ENCODE measurements at places on chromosomes 7 and 10. TPM values are rescaled to one million over a fixed set of nuclear protein-coding genes. Genes with fewer than 3 reads are reported as not detected.

Gene FBXO24
- total RNA-seq, result 0.07 TPM

Gene OR2A12
- not detected for total RNA-seq

Gene PRPS1L1
- total RNA-seq, result not detected

Gene FAM25G
- total RNA-seq, result not detected

Gene IPMK
- 2.5 TPM for total RNA-seq

Gene AKR1C1
- 584 TPM for total RNA-seq

Gene INSYN2A
- 1.7 TPM for total RNA-seq

Gene SP4
- total RNA-seq, result 0.92 TPM

Gene SDK1
- total RNA-seq, result 0.72 TPM

Gene FKBP6
- total RNA-seq, result not detected

Gene CALN1
- not detected for total RNA-seq

Gene NMT2
- 23.4 TPM for total RNA-seq

Gene CBX3
- 256 TPM for total RNA-seq

Gene ANKRD22
- 0.30 TPM for total RNA-seq

Gene CDHR1
- 0.14 TPM for total RNA-seq

Gene CAV1
- 603 TPM for total RNA-seq

Gene MSMB
- not detected for total RNA-seq

Gene MACC1
- not detected for total RNA-seq

Gene PHYHIPL
- 0.16 TPM for total RNA-seq

Gene NIPSNAP2
- 45.7 TPM for total RNA-seq

Gene ZDHHC4
- 54.0 TPM for total RNA-seq

Gene GPAM
- 5.7 TPM for total RNA-seq

Gene ACHE
- total RNA-seq, result 2.6 TPM

Gene PTER
- total RNA-seq, result 13.9 TPM

Gene CPN1
- 0.28 TPM for total RNA-seq

Gene IFIT3
- 5.0 TPM for total RNA-seq

Gene MOGAT3
- total RNA-seq, result not detected

Gene CNPY1
- not detected for total RNA-seq

Gene TLX1
- not detected for total RNA-seq

Gene PLXNA4
- total RNA-seq, result 0.49 TPM

Gene GJD4
- total RNA-seq, result not detected

Gene COL28A1
- total RNA-seq, result 0.56 TPM

Gene HOXA11
- total RNA-seq, result 0.74 TPM

Gene HHEX
- total RNA-seq, result 13.1 TPM

Gene VWA2
- total RNA-seq, result not detected

Gene ELN
- 0.08 TPM for total RNA-seq

Gene ANKRD7
- not detected for total RNA-seq

Gene NEUROG3
- not detected for total RNA-seq

Gene COBL
- total RNA-seq, result 4.1 TPM

Gene SPDYE5
- total RNA-seq, result not detected

Gene SLC13A1
- total RNA-seq, result not detected
